GM04503 (cell line): ENCODE measurements at places on chromosomes 7 and 10.

- no peak for DNase-seq
Observed at GRCh38 chr10:124653811-124654651, 90.1 kb downstream of the FAM53B start.

- DNase-seq: no peak
Observed at GRCh38 chr7:50272808-50273207, 31.7 kb upstream of the IKZF1 start.

- DNase-seq: no peak
Observed at GRCh38 chr7:2272031-2272430, 30.0 kb downstream of the NUDT1 start.

GRCh38 chr7:94679358-94679757 lies 23.4 kb upstream of the SGCE start:
- DNase-seq: no peak

GRCh38 chr7:87797798-87798403 lies 78.3 kb downstream of the SLC25A40 start:
- no peak for DNase-seq
